ENCODE measurements at places on chromosomes 5 and 9. TPM values are rescaled to one million over a fixed set of nuclear protein-coding genes. Genes with fewer than 3 reads are reported as not detected.

- H3K4me3 ChIP-seq, result no peak overlapping the region
- no peak overlapping the region for H3K27ac ChIP-seq
- no peaks in the 10 kb centered on the region for H3K27me3 ChIP-seq
These were observed 694.3 kb downstream of the BRINP1 start for GRCh38 chr9:118674942-118675341.

DNA sequence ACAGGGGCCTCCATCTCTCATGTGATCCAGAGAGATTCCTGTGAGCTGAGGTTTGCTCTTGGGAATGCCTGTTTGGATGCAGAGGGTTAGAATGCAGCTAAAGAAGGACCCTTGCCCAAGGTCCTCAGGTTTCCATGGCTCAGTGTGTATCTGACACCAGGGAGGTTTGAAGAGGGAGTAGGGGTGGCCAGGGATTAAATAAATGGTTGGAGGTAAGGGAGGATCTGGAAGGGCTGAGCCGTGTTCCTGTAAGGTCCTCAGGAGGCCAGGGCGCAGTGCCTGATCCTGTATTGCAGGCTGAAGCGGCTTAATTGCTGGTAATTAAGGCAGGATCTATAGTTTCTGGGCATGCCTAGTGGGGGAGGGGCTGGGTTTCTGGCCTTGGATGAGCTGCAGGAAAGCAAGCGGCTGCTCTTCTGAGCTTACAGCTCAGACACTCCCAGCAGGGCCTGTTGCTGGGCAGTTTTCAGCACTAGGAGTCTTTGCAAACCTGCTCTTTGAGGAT, 41.5 kb upstream of the MAP1B start:
- no peak for DNase-seq
- no peaks in the 10 kb centered on the region for H3K4me1 ChIP-seq
- no peak overlapping the region for H3K27ac ChIP-seq
- no peaks in the 10 kb centered on the region for H3K36me3 ChIP-seq
- no peak overlapping the region for H3K4me3 ChIP-seq

- H3K4me1 ChIP-seq, result no peaks in the 10 kb centered on the region
- H3K27me3 ChIP-seq, result no peaks in the 10 kb centered on the region
- DNase-seq, result no peak
- H3K4me3 ChIP-seq, result no peak overlapping the region
- H3K36me3 ChIP-seq, result no peaks in the 10 kb centered on the region
These were observed 205.9 kb downstream of the ANXA1 start for GRCh38 chr9:73357607-73358006.

Gene FAT2
- total RNA-seq, result 74.9 TPM

Gene HTR1A
- not detected for total RNA-seq

Gene SLC22A4
- total RNA-seq, result 1.7 TPM

All from vagina (tissue), 2 donors.